ENCODE measurements at places on chromosomes 16 and 17.

DNA sequence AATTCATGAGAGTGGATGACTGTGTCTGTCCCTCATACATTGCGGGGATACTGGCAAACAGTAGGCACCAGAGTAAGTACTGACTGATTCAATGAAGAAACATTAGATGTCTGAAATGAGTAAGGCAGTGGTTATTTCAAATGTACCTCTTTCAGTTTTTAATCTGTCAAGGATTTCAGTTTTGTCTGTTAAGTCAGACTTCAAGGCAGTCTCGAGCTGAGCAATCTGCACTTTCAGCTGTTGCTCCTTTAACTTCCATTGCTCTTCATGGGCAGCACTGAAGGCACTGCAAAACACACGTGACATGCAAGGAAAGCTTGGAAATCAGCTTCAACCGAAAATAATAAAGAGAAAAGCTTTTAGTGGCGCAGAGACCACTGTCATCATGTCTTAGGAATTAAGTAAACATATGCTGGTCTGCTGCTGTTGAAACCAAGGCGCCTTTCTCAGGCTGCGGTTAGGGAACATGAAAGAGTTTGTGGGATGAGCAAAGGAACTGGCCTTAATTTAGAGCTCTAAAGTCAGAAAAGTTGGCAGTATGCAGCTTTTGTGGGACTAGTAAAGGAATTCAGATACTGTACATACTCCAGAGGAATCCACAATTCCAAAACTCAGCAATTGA lies 38.8 kb downstream of the RPGRIP1L start:
- DNase-seq = no peak

- no peak for DNase-seq
Measured at GRCh38 chr17:66200685-66201092, 8.8 kb upstream of the CEP112 start.

GRCh38 chr16:75241955-75242354 lies 9.5 kb downstream of the BCAR1 start:
- DNase-seq = no peak

GRCh38 chr17:77146246-77146632 lies 5.5 kb downstream of the SEC14L1 start:
- no peak for DNase-seq

DNA sequence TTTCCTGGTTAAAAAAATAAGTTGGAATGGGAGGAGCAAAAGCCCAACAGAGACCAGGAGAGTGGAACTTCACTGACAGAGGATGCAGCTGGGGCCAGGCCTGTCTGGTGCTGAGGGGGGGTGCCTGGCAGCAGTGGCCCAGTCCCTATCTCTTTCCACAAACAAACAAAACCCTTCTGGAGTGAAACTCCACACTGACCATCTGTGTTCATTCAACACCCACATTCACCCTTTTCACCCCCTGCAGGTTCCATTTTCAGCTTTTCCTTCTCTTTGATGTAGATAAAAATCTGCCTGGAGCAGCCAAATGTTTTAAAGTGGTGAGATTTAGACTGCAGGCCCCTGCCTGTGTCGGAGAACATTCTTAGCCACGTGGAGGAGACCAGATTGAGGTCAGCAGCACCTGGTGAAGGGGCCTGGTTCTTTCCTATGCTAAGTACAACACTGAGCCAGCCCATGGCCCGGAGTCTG lies 161.4 kb upstream of the CDH11 start:
- DNase-seq = no peak

- no peak for DNase-seq
Measured at GRCh38 chr16:28096983-28097899, 33.7 kb upstream of the GSG1L start.

- no peak for DNase-seq
Measured at GRCh38 chr16:88349903-88350900, 32.6 kb upstream of the ZNF469 start.

DNA sequence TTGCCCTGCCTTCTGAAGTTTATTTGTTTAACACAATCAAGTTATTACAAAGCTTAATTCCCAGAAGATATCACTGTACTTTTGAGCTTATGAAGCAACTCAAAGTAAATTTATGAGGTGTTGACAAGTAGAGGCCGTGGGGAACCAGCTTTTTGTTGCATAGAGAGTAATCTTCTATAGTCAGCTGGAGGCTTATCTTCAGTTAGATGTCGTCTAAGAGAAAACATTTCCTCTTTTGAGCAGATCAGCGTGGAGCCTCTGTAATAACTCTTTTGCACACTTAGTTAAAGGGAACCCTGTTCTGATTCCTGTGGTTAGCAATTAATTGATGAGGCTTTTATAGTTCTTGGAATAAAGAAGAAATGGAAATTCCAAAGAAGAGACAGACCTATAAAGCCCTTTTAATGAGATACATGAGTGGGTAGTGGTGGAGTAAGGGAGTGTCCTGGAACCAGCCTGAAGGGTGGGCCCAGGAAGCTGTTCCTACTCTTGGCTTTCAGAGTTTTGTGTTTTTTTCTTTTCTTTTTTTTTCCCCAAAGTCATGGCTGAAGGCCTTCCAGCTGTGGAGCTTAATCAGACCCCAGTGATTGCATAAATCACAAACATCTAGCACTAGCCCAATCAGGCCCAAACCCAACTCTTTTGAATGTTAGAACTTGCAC lies 28.9 kb upstream of the MAP3K14 start:
- no peak for DNase-seq

DNA sequence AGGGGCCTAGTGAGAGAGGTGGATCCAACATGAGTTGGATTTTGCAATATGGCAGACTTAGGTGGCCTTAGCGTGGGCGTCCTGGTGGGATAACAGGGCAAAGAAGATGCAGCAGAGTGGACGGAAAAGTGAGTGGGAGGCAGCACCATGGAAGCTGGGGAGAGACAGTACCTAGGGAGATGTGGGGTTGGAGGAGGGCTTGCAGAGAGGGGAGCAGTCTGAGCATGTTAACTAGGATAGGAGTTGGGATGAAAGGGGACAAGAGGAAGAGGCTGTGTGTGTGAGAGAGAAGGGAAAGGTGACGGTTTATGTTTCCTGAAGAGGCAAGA lies 120.1 kb downstream of the NTN1 start:
- no peak for DNase-seq

- DNase-seq = no peak
Measured at GRCh38 chr17:76251478-76252039, 11.3 kb upstream of the RNF157 start.

- DNase-seq = no peak
Measured at GRCh38 chr16:9567666-9568065, 476.2 kb downstream of the HAPSTR1 start.

GRCh38 chr17:30212750-30213149 lies 22.7 kb downstream of the SLC6A4 start:
- no peak for DNase-seq

Data from activated naive CD4-positive, alpha-beta T cell (primary cell).